Type B pancreatic cell (in vitro differentiated cells): ENCODE measurements at places on chromosomes 3 and 15. TPM values are rescaled to one million over a fixed set of nuclear protein-coding genes. Genes with fewer than 3 reads are reported as not detected.

The FSD2 gene
- total RNA-seq = not detected in 2 replicates

The NANOGP8 gene
- not detected in 2 replicates for total RNA-seq

DNA sequence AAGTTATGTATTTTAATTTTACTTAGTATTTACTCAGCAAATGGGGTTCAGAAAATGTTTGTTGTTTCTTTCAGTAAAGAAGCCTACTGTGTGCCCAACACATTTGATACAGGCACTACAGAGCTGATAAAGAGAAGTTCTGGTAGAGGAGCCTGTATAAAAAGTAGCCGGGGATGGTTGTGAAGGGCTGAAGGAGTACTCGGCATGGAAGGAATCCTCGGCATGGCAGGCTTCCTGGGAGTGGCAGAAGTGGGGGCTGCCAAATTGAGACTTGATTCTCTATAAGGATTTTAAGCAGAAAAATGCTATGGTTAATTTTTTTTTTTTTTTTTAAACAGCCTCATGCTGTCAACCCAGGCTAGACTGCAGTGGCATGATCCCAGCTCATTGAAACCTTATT lies 9.3 kb downstream of the ARL13B start:
- H3K36me3 ChIP-seq = no peaks in the 10 kb centered on the region
- no peak overlapping the region for H3K27ac ChIP-seq
- H3K4me1 ChIP-seq = peaks cover 16% of the 10 kb centered on the region
- no peaks in the 10 kb centered on the region for H3K27me3 ChIP-seq
- no peak for DNase-seq

DNA sequence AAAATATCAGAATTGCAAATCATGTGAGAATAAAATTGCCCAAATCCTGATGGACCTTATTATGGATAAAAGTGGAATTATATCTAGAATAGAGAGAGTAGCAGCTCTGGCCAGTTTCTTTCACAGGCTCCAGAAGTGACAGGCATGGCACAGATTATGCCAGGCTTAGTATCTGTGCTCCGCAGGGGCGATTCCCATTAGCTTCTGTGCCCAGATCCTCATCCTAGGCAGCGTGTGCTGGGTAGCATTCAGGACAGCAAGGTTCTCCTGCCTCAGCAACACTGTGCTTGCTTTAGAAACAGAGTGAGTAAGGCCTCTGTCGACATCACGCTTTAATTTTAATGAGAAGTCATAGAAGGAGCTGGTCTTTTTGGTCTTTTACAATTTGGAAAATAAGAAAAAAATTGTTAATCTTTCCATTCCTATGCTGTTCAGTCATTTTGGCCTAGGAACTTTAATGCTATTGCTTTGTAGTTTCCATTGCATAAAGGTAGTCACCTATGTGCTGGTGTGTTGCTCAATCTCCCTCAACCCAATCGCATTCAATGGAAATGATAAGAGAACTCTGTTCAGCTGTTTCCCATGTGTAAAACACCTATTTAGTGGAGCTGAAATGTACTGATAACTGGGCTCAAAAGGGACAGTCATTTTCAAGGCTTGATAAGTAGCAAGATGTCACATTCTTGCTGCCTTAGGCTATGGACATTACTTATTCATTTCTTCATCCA lies 770.1 kb downstream of the AGBL1 start:
- no peaks in the 10 kb centered on the region for H3K36me3 ChIP-seq
- H3K4me1 ChIP-seq = no peaks in the 10 kb centered on the region
- peaks cover 29% of the 10 kb centered on the region for H3K27me3 ChIP-seq
- no peak for DNase-seq
- no peak overlapping the region for H3K4me3 ChIP-seq
